ENCODE measurements at places on chromosomes 6 and 20.

DNA sequence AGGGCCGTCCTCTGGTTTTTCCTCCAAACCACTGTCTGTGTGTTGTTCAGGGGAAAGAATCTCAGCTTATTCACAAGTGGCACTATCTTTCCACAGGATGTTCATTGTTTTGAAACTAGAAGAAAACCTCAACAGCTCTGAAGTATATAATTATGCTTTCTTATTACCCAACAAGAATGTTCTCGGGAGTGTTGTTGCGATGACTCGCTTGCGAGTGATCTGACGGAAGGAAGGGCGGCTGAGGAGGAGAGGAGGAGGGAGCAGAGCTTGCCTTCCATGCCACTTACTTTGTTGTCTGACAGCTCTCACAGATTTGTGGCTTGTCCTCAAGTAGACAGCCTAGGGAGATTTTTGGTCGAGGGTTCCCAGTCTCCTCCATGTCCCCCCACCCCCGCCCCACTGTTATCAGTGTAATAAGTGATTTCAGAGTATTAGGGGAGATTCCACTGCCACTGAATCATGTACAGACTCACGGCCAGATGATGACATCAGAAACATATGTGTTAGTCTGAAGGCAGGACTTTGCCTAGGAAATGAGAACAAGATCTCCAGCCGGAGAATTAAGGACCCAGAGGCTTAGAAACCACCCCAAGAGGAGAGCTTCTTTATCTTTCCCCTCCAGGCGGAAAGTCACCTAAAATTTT is 80.7 kb upstream of the CCN6 start:
- H3K27me3 ChIP-seq, result no peaks in the 10 kb centered on the region
- peak overlapping the region; percentile 56 for H3K4me3 ChIP-seq
- H3K4me1 ChIP-seq, result peaks cover 37% of the 10 kb centered on the region
- H3K36me3 ChIP-seq, result no peaks in the 10 kb centered on the region
- DNase-seq, result peak; percentile 79
- peak overlapping the region; percentile 88 for H3K27ac ChIP-seq

DNA sequence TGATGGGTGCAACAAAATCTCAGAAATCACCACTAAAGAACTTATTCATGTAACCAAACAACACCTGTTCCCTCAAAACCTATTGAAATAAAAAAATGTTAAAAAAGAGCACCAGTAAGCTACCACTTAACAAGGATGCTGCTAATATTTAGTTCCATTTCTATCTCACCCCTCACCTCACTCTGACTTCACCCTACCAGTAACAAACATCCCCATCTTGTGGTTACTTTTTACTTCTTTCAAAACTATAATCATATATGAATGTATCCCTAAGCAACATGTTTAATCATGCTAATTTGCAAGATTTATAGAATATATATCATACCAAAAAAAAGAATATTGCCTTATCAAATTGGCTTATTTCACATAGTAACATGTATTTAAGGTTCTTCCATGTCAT is 27.4 kb upstream of the SLC24A3 start:
- no peak for DNase-seq
- no peaks in the 10 kb centered on the region for H3K27me3 ChIP-seq
- no peaks in the 10 kb centered on the region for H3K36me3 ChIP-seq
- H3K4me1 ChIP-seq, result no peaks in the 10 kb centered on the region
- H3K4me3 ChIP-seq, result no peak overlapping the region
- H3K27ac ChIP-seq, result no peak overlapping the region

GRCh38 chr6:35202066-35202546 is 11.7 kb upstream of the SCUBE3 start:
- no peak overlapping the region for H3K4me3 ChIP-seq
- no peaks in the 10 kb centered on the region for H3K4me1 ChIP-seq
- H3K27me3 ChIP-seq, result peaks cover 20% of the 10 kb centered on the region
- H3K36me3 ChIP-seq, result no peaks in the 10 kb centered on the region

DNA sequence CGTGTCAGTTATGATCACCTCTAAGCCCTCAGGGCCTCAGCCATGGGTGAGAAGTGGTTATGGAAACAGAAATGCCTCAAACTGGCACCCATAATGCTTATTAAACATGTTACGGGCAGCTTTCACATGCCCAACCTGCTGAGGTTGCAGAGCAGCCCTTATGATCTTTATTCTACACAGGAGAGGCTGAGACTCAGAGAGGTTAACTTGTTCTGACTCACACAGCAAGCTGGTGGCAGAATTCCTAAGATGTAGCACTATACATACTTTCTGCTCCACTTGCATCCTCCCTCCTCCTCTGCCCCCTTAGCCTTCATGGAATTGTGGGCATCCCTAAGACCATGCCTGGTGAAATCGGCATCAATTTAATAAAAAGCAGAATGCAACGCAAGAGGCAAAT is 34.7 kb upstream of the IGF2R start:
- H3K4me1 ChIP-seq, result peaks cover 16% of the 10 kb centered on the region
- peaks cover 5% of the 10 kb centered on the region for H3K27me3 ChIP-seq
- no peak overlapping the region for H3K4me3 ChIP-seq
- DNase-seq, result no peak

DNA sequence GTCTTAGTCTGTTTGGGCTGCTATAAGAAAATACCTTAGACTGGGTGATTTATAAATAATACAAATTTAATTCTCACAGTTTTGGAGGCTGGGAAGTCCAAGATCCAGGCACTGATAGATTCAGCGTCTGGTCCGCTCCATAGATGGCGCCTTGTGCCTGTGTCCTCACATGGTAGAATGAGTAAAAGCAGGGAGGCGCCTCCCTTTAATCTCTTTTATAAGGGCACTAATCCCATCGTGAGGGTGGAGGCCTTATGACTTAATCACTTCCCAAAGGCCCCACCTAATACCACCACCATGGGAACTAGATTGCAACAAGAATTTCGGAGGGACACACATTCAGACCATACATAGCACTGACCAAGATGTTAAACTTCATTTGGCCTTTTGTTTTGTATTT is 91.2 kb upstream of the TMEM181 start:
- H3K4me1 ChIP-seq, result no peaks in the 10 kb centered on the region
- peaks cover 29% of the 10 kb centered on the region for H3K36me3 ChIP-seq
- no peak for DNase-seq
- H3K27me3 ChIP-seq, result no peaks in the 10 kb centered on the region
- H3K4me3 ChIP-seq, result no peak overlapping the region
